ENCODE measurements at places on chromosomes 1 and 21.
A peak's percentile ranks its signal among the peaks of the same experiment; 100 is the strongest.

- peak; percentile 86 for DNase-seq
Measured at GRCh38 chr1:209937996-209938959, at the start of gene SYT14. Gene SYT14 (plus strand): TSS chr1:209938217. CDS start chr1:209938265, 48 bp downstream.

- DNase-seq: no peak
Measured at GRCh38 chr1:234279021-234279420, 94.2 kb upstream of the COA6 start.

DNA sequence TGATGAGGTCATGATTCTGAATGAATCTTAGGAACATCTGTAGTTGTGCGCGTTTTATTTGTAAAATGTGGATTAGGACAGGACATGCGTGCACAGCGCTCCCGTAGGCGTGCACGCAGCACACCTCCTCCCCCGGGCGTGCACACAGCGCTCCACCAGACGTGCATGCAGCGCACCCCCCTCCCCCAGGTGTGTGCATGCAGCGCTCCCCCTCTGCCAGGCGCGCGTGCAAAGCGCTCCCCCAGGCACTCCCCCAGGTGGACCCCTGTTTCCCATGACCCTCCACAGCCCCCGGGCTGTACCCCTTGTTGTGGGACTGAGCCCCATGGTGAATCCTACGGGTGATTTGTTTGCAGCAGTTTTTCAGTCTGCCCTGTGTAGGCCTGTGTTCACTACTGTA, 61.6 kb downstream of the S100B start:
- no peak for DNase-seq

DNA sequence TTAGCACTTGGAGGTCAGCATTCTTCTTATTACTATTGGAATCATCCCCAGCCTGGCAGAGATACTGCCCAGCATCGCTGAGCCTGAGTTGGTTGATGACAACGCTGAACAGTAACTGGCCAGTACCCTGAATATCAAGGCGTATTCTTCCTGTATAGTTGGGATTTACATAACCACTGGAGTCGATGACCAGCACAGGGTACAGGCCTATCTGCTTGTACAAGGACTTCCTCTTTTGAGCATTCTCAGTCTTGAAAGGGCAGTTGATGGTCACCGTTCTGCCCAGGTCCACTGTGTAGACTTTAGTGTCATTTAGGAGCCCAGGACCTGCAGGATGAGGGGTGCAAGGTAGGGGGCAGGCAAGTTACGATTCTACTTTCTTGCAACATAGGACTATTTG, 8.8 kb downstream of the PIGR start:
- no peak for DNase-seq

GRCh38 chr1:22330092-22330759, 121.4 kb upstream of the ZBTB40 start:
- DNase-seq: no peak

- peak; percentile 17 for DNase-seq
Measured at GRCh38 chr1:155873860-155874259, 14.5 kb downstream of the SYT11 start.

- DNase-seq: no peak
Measured at GRCh38 chr21:33650929-33651509, 8.7 kb downstream of the ITSN1 start.

GRCh38 chr1:24932284-24932683, 2.2 kb upstream of the RUNX3 start:
- no peak for DNase-seq

DNA sequence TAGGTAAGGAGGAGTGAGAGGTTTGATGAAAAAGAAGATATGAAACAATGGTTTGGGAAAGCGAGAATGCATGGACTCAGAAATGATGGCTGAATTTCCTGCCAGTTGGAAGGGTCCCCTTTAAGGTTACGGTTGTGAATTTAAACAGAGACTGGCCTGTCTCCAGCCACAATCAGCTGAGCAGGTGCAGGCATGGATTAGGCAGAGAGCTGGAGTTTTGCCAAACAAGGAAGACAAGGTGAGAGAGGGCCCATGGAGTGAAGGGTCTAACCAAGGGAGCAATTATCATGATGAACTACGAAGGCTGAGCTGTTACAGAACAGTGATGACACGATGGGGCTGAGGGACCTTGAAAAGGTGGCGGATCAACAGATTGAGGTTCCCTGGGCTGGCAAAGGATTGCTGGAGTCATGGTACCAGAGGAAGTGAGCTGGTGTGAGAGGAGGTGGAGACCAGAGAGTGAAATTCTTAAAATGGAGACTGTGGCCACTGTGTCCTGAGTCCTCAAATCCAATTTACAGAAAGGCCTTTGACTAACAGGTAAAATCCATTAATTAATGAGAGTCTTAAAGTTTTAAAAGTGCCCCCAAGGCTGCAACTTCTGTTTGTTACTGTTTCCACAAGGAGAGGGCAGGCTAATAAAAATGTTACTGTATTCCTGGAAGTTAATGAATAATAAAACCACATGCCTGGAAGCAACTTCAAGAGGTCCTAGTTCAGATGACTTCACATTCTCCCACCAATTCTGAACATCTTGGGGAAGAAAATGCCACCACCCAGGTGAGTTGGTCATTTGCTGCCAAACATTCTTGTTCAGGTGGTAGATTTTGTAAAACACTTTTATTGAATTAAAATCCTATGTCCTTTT, 41.5 kb downstream of the LHX9 start:
- no peak for DNase-seq

DNA sequence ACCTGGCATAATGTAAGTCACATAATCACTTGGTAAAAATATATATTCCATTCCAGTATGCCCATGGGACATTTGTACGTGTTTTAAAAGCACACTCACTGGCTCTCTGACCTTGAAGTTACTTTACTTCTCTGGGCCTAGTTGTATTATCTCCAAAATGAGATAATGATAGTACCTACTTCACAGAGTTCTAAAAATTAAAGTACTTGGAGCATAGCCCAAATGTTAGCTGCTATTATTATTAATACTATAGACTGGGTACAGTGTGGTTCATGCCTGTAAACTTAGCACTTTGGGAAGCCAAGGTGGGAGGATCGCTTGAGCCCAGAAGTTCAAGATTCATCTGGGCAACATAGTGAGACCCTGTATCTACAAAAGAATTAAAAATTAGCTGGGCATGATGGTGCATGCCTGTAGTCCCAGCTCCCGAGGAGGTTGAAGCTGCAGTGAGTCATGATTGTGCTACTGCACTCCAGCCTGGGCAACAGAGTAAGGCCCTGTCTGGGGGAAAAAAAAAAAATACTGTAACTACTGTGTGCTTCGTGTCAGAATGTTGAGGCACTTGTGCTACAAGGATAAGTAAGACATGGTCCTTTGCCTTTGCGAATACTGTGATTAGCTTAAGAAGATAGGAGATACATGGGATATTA, 45.7 kb downstream of the TDRD5 start:
- no peak for DNase-seq

GRCh38 chr1:29266912-29267311, 30.6 kb downstream of the PTPRU start:
- no peak for DNase-seq

DNA sequence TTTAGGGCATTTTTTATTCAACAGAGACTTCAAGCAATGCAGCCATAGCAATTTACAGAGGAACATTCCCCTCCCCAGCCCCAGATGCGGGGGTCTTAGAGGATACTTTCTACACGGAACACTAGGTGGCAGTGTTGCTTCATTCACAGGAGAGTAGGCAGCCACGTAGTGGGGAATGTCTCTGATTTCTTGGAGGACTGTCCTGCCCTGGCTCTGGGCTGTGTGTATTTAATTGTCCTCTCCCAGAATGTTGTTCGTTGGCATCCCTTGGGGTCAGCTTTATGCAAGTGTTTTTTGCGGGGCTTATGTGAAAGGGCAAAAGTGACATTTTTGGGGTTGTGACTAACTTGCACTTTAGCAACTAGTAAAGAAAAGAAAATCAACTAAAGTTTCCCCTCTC, 96.9 kb downstream of the PAPPA2 start:
- DNase-seq: peak; percentile 72

DNA sequence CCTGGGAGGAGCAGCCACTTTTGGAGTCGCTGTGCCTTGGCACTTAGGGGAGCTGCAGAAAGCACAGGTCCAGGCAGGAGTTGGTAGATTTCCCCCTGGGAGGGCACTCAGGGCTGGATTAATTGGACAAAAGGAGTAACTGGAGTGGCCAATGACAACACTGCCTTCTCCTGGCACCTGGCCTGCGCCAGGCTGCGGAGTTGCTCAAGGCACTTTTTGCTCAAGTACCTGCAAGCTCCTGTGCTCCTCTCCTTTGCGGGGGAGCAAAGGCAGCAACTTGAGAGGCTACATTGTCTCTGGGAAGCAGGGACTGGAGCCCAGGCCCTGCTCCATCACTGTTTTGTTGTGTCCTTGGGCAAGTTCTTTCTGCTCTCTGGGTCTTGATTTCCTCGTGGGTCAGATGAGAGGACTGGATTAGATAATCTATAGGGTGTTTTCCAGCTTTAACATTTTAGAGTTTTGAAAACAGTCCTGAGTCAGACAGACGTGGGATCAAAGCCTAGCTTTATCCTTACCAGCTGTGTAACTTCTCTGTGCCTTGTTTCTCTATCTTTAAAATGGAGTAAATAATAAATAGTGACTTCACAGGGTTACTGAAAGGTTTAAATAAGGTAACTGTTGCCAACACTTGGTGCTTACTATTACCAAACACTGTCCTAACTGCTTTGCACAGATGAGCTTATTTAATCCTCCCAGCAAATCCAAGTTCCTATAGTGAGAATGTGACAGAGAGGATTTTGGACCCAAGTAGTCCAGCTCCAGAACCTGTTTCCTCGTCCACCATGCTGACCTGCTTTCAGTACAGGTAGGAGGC, 18.0 kb upstream of the GRHL3 start:
- DNase-seq: no peak

DNA sequence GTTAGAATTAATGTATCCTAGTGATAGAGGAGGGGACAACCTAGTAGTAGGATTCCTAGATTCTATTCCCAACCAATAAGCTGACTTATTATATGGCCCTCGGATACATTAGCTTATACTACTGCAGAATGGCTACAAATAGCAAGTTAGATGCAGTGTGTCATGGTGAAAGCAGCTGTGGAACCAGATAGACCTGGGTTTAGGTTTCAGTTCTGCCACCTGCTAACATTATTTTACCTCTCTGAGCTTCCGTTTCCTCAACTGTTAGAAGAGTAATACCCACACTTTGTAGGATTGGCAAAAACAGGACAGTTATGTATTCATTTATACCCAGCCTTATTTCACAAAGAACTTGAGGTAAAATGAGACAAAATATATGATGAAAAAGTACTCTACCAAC, 21.6 kb upstream of the MAGOH start:
- no peak for DNase-seq

GRCh38 chr1:205488074-205488723, 16.3 kb upstream of the CDK18 start:
- peak; percentile 74 for DNase-seq

DNA sequence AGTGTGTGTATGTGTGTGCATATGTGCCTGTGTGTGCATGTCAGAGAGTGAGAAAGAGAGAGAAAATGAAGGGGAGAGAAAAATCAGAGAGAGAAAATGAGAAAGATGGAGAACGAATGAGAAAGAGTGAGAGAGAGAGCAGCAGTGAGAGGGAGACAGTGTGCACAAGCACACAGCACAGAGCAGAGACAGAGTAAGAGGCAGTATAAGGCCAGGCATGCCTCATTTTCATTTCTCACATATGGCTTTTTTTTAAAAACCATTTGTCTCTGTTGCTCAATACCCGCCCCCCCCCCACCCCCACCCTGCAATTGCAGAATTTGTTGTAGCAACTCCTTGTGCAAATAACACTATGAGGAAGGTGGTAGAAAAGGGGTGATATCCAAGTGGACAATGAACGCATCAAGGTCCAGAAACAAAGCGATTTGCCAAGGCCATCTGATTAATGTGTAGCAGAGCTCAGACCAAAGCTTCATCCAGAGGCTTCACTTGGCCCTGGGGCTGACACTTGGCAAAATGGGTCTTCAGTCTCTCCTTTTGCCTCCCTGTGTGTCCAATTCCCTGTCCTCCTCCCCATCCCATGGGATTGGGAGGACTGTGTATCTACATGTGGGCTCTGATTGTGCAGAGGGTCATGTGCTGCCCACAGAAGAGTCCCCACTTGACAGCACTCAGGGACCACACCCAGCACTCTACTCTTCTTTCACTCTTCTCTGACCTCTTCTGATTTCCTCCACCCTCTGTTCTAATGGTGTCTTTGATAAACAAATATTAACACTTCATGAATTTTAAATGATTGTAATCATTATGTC, 38.9 kb upstream of the HSD3B1 start:
- no peak for DNase-seq

DNA sequence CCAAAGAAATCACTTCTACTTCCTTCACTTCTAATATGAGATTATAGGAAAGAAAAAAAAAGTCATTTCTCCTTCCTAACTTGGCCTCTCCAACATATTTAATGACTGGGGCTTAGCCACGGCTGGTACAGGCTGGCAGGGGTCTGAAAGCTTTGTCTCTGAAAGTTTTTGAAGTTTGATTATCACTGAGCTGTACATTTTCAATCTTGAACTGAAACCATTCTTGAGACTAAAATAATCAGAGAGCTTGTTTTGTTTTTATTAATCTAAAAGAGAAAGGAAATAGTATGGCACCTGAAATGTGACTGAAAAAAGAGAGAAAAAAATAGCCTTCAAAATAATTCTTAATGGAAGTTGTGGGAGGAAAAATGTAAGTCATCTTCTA, 3.8 kb upstream of the KRTAP19-8 start:
- no peak for DNase-seq

GRCh38 chr21:42233067-42233961, 14.4 kb downstream of the ABCG1 start:
- DNase-seq: peak; percentile 37

DNA sequence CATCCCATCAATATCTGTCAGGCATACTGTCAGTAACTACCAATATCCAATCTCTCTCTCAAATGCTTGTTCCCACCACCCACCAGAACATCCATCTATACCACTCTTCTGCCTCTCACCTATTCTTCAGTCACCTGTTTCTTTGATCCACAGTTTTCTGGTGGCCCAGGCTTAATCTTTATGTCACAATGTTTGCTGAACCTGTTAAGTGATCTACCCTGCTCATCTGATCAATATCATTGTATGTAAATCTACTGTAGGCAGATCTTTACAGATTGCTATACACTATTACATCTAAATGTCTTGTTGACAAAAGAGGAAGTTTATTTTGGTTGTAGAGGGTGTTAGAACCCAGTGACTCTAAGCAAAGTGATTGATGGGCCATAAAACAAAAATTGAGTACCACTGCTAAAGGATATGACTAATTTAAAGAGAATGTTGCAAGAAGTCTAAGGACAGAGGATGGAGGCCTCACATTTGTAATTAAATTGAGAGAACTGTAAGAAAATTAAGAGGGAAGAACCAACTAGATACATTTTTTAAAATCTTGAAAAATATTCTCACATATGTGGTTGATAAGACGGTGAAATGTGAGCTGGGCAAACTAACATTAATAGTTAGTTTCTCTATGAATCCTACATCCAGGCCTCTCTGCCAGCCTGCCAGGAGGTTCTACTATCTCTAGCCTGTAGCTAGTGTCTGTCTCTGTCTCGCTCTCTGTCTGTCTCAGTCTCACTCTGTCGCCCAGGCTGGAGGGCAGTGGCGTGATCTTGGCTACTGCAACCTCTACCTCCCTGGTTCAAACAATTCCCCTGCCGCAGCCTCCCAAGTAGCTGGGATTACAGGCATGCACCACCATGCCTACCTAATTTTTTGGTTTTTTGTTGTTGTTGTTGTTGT, 34.1 kb downstream of the EGLN1 start:
- peak; percentile 27 for DNase-seq

Measured in urothelium cell line (cell line).